ENCODE measurements at places on chromosomes 12 and 14.

- DNase-seq, result peak; percentile 92
Observed at GRCh38 chr12:88241862-88242570, 99.9 kb downstream of the TMTC3 start.

GRCh38 chr12:121883315-121883660 is 5.3 kb upstream of the PSMD9 start:
- no peak for DNase-seq

GRCh38 chr14:44963775-44964380 is 1.9 kb downstream of the TOGARAM1 start:
- no peak for DNase-seq

GRCh38 chr12:85949253-85949652 is 75.2 kb downstream of the NTS start:
- no peak for DNase-seq

- DNase-seq, result no peak
Observed at GRCh38 chr12:108146035-108146893, 17.2 kb downstream of the WSCD2 start.

GRCh38 chr14:105480199-105480746 is 5.7 kb downstream of the CRIP2 start:
- no peak for DNase-seq

DNA sequence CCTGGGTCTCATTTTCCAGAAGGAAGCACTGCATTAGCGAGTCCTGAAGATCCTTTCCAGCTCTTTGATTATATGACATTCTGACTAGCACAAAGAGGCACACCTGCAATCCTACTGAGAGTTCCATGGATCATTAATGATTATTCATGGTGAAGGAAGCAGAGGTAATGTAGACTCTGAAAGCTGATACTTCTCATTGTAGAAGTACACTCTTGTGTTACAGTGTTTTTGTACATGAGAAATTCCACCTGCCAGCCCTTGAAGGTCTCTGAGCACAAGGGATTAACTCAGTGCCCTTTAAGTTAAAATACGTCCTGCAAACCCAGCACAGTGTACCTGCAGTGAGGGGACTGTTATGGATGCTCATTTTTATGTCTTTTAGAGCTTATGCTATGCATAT is 558.8 kb upstream of the FBXO33 start:
- DNase-seq, result no peak
